ENCODE measurements at places on chromosomes 7 and 10.

- no peak for DNase-seq
Measured at GRCh38 chr10:8172604-8173003, 118.1 kb downstream of the GATA3 start.

GRCh38 chr10:80498833-80499741 is 38.6 kb upstream of the SH2D4B start:
- DNase-seq: peak; percentile 33

DNA sequence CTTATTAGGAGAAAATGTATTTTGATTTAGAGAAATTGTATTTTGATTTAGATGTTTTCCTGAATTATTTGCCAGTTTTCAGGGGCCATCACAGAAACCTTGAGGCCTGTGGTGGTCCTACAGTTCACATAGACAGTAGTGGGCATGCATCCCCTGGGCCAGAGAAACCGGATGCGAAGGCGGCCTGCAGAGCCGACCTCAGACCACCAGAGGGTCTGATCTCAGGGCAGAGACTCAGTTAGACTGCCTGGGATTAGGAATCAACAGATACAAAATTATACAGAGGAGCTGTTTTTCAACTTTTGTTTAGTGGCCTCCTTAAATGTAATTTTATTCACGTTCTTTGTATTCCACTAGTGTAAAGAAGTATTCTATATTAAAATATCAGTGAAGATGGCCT is 158.4 kb downstream of the PAXIP1 start:
- no peak for DNase-seq

DNA sequence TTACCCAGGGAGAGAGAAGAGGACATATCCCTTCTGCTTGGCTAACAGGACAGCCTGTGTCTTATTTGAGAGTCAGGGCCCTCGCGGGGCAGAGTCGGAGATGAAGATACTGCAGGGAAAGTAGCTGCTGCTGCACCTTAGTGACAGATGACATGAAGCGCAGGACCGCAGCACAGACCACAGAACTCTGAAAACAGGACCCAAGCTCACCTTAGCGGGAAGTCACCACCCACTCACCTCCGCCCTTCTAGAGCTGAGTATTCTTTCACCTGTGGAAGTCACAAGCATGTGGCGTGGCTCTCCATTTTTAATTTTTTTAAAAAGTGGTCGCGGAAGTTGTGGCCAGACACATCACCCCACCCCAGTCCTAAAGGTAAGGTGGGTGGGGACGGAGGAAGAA is 191.4 kb downstream of the FAM107B start:
- DNase-seq: no peak

DNA sequence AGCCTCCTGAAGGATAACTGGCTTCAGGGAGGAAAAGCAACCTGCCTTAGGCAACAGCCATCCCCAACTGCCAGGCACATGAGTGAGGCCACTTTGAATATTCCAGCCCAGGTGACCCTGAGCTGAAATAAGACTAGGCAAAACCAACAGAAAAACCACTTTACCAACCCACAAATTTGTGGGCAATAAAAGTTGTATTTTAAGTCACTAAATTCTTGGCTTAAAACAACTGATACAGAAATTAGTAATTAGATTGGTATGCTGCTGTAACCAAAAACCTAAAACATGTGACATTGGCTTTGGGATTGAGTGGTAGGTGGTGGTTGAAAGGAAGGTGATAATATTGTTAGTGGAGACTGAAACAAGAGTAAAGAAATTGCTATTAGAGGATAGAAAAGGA is 39.9 kb downstream of the ABCB4 start:
- no peak for DNase-seq

DNA sequence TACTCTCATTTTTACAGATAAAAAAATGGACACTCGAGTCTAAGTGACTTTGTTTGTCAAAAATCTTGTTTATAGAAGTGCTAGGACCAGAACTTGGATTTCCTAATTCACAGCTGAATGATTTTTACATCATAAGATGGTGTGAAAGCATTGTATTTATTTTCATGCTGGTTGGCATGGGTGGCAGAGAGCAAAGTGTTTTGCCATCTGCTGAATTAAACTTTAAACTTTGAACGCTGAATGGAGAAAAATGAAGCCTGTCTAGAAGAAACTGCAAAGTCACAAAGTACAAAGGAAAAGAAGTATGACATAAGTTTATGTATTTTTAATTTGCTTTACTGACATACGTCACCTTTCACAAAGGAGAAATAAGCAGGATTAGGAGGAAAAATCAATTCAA is 142.0 kb downstream of the NRBF2 start:
- no peak for DNase-seq

GRCh38 chr7:21314954-21315353 is 112.9 kb upstream of the SP4 start:
- no peak for DNase-seq

Data from glutamatergic neuron (in vitro differentiated cells).